ENCODE measurements at places on chromosomes 16 and 17. TPM values are rescaled to one million over a fixed set of nuclear protein-coding genes. Genes with fewer than 3 reads are reported as not detected.

DNA sequence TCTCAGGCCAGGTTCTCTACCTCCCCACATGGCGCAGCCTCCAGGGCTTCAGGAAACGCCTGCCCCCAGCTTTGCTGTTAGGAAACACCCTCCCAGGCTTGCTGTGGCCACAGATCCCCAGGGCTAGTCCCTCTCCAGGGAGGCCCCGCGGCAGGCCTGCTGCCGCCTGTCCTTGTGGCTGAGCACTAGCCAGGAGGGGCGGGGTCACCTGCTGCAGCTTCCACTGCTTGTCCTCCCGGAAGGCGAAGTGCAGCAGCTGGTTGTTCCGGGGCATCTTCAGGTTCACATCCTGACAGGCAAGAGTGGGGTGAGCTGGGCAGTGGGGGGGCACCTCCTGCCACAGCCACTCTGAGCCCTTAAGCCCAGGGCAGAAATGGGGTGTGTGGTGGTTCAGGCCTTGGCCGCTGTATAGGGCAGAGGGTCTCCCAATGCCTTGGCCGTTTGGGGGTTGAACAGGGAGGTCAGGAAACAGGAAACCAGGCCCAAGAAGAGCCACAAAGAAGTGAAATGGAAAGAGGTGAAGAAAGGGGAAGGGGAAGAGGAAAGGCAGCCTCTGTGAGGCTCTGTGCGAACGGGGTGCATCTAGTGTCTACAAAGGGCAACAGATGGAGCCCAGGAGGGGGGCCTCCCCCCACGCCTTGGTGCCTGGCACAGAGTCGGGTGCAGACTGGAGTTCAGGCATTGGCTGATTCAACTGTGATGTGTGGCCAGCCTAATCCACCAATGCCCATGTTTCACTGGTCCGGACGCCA lies 2.0 kb downstream of the ROGDI start:
- peak overlapping the region; percentile 67 for H3K27ac ChIP-seq
- H3K4me3 ChIP-seq = peak overlapping the region; percentile 68
- peaks cover 9% of the 10 kb centered on the region for H3K36me3 ChIP-seq
- no peak for DNase-seq
- H3K4me1 ChIP-seq = peaks cover 9% of the 10 kb centered on the region

GRCh38 chr17:59863616-59864015 lies 29.1 kb downstream of the TUBD1 start:
- no peaks in the 10 kb centered on the region for H3K27me3 ChIP-seq
- no peak for DNase-seq
- no peak overlapping the region for H3K27ac ChIP-seq
- no peak overlapping the region for H3K4me3 ChIP-seq

- no peaks in the 10 kb centered on the region for H3K36me3 ChIP-seq
- DNase-seq = no peak
- H3K4me1 ChIP-seq = peaks cover 22% of the 10 kb centered on the region
- H3K27ac ChIP-seq = no peak overlapping the region
- peaks cover 10% of the 10 kb centered on the region for H3K27me3 ChIP-seq
Measured at GRCh38 chr17:47225436-47225858, 16.3 kb downstream of the MYL4 start.

The EPX gene
- not detected for total RNA-seq

The CCL13 gene
- total RNA-seq = not detected

The SLC12A3 gene
- not detected for total RNA-seq
